ENCODE measurements at places on chromosomes 6 and 20.

DNA sequence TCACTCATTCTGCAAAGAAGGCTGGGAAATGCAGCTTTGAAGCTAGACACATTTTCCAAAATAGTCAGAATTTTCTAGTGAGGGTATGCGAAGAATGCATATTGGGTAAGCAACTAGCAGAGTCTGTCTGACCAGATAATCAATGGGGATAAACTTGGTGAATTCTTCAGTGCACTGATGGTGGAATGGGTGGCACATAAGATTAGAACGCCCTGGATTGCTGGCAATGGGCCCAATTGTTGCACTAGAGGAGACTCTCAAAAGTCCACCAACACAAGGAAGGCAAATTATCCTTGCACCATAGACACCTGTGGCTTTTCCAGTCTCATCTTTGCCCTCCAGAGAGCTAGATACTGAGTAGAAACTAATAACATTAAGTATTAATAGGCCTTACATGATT lies 167.6 kb downstream of the PTPRT start:
- no peak for DNase-seq

DNA sequence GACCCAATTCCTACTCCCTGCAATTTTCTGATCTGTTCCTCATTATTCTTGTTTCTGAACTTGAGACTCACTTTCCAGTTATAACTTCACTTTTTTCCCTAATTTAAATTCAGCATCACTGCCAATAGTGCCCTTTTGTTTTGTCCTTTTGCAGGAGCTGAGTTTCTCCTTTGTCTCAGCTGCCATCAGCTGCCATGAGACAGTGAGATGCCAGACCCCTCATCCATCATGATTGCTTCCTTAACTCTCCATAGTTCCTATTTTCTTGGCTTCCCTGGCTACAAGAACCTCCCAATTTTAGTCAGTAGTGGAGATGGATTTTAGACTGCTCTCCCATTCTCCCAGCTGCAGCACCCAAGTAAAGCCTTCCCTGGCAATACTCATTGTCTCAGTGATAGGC lies 518.1 kb downstream of the HDGFL1 start:
- no peak for DNase-seq

GRCh38 chr6:28142446-28142845 lies 763 bp downstream of the ZKSCAN8 start:
- no peak for DNase-seq

- no peak for DNase-seq
Measured at GRCh38 chr20:24681634-24682495, 212.4 kb downstream of the SYNDIG1 start.

GRCh38 chr6:33075208-33075567 lies 602 bp upstream of the HLA-DPB1 start:
- no peak for DNase-seq

- no peak for DNase-seq
Measured at GRCh38 chr6:105135056-105135455, 44.8 kb downstream of the POPDC3 start.

DNA sequence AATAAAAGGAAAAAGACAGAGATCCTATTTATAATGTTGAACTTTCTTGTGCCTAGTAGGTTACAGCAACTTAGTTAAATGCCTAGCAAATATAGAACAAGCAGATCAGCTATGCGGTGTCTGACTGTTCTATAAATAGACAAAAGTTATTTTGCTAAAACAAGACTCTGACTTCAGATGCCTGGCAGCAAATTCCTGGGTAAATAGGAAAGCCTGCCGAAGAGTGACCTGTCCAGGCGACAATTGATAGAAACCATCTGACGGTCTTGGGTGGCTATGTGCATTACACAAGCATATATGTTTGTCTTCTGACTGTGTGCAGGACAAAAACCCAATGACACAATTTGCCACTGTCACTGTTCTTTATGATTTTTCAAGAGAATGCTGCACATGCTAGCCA lies 38.0 kb upstream of the PDE10A start:
- no peak for DNase-seq

DNA sequence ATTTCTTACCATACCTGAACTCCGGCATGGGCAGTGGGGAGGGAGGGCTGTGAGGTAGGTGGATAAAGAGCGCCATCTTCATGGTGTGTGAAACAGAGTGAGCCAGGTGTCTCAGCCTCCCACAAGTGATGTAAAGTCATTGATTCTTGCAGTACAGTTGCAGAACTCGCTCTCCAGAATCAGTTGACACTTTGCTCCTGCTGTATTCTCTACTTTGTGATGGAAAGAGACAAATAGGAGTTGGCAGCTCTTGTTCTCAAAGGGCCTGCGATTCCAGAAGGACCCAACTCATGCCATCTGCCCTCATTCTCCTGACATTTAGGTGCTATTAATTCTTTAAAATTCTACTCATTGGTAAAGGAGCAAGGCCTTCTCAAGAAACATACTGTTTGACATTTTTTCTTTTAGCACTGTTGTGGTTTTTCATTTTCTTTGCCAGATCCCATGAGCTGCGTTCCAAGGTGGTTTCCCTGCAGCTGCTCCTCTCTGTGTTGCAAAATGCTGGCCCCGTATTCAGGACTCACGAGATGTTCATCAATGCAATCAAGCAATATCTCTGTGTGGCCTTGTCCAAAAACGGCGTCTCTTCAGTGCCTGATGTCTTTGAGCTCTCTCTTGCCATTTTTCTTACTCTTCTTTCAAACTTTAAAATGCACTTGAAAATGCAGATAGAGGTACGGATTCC lies 49.3 kb downstream of the ARFGEF2 start:
- no peak for DNase-seq

GRCh38 chr20:38295811-38296210 lies 8.1 kb upstream of the BPI start:
- no peak for DNase-seq

- no peak for DNase-seq
Measured at GRCh38 chr6:41434803-41435481, 99.5 kb downstream of the NCR2 start.

DNA sequence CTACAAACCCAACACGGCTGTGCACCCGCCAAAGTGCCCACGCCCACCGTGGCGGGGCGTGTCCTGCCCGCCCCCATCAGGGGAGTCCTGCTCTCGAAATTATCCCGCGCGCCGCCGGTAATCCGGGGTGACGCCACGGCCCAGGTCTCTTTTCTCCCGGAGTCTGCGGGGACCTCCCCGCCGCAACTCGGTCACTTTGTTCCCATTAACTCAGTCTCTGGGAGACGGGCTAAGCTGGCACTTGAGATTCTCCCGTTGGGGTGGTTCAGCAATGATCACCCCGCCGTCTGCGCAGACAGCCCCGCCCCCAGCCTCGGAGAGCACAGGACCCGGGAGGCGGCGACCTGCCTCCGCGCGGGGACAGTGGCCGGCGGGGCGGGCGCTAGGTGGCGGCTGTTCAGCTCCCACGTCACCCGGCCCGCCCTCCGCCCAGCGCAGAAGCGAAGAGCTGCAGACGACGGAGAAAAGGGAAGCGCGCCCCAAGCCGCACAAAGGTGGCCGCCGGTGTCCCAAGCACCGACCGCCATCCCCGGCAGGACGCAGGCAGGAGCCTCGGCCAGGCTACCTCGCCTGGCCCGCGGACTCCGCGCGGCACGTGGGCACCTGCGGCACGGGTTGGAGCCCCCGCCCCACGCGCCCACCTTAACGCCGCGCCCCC lies 31.5 kb downstream of the SF3B5 start:
- peak; percentile 79 for DNase-seq

DNA sequence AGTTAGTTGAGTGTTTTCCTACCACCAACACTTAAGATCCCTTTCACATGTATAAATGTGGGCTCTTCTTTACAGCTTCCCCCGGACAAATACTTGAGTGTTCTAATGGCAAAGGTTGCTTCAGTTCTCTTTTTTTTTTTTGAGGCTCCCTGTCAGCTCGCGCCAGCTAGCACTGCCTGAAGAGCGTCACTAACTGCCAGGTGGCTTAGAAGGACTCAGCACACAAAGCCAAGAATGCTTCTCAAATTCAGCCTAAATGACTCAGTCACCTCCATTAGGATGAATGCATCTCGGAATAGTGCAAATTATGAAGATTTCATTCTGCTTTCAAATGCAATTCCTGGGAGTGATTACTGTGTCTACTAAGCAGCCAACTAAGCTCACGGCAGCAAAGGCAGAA lies 150.7 kb upstream of the BTBD3 start:
- no peak for DNase-seq

- DNase-seq = no peak
Measured at GRCh38 chr20:7497985-7498384, 442.3 kb downstream of the HAO1 start.

GRCh38 chr6:52726741-52727535 lies 36.3 kb downstream of the GSTA2 start:
- no peak for DNase-seq

DNA sequence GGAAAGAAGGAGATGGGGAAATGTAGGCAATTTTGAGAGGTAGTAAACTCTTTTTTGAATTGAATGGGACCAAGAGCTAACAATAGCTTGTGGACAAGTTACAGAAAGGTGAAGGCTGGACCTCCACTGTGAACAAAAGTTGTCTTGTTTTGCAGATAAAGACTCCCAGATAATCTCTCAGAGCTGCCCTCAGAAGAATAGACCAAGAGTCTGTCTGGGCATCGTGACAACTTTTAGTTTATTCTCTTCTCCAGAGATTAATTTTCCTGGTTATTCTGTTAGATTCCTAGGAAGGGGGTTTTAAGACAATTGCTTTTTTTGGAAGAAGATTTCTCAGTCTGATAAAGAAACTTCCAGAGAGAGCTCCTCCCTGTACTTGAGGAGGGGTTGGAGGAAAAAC lies 161.9 kb downstream of the COL19A1 start:
- no peak for DNase-seq

DNA sequence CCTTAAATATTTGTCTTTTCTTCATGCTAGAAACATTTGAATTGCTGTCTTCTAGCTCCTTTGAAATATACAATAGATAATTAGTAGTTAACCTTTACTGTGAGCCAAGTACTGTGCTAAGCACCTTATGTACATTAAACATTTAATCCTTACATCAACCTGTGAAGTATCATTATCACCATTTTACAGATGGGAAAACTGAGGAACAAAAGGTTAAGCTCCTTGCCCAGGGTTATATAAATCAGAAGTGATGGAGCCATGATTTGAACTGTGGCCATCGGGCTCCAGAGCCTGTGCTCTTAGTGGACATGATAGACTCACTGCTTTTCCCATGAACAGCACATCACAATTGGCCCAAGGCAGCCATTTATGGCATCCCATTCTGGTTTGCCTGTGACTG lies 140.9 kb downstream of the UNC5CL start:
- no peak for DNase-seq

DNA sequence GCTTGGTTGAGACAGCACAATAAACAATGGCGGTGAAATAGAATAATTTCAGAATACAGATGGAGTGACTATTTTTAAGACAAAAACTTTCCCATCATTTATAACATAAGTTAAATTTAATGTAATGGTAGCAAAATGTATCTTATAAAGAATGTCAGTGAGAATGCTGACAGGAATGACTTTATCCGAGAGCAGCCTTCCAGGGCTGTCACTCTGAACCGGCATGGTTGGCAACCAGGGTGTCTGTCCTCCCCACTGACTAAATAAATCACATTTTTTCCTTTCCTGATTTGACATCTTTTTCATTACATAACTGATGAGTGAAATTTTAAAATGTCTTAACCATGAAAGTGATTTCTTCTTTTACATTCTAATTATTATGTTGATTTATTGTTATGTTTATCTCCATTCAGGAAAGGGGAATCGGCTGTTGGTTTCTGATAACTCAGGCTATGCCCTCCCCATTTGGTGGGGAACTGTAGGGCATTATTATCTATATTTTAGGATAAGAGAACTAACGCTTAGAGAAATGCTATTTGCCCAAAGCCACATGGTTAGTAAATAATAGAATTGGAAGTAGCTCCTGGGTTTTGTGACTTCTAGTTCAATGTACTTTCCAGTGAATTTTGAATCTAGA lies 109.2 kb upstream of the OGFRL1 start:
- DNase-seq = no peak

DNA sequence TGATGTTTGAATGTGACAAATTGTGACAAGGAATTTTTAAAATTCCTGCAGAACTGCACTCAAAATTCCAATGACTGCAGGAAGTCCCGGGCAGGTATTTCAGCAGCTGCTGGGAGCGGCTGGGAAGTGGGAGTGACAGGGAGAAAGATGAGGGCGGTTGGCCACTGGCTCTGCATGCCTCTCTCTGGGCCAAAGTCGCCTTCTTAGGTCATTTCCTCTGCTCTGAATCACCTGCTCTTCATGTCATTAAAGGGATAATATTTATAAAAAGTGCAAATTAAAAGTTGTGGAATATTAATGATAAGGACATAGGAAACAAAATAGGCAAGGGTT lies 43.9 kb downstream of the RAMACL start:
- DNase-seq = no peak

GRCh38 chr20:10379761-10380160 lies 54.3 kb downstream of the MKKS start:
- no peak for DNase-seq

- DNase-seq = no peak
Measured at GRCh38 chr6:7494638-7495037, 46.8 kb upstream of the DSP start.

- no peak for DNase-seq
Measured at GRCh38 chr6:169188051-169188470, 65.6 kb downstream of the THBS2 start.

DNA sequence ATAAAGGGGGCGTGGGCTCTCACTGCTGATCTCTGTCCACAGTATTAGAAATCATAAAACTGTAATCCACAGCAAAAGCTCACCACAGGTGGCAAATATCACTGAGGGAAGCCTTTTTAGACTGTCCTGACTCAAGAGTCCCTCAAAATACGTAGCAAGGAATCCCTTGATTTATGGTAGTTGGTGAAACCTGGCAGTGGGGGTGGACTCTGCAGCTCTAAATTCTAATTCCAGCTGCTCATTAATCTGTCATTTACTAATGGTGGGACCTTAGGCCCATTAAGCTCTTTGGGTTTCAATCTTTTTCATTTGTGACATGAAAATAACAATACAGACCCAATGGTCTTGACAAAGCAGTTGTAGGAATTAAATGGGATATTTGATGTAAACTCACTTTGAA lies 32.3 kb downstream of the GMDS start:
- no peak for DNase-seq

DNA sequence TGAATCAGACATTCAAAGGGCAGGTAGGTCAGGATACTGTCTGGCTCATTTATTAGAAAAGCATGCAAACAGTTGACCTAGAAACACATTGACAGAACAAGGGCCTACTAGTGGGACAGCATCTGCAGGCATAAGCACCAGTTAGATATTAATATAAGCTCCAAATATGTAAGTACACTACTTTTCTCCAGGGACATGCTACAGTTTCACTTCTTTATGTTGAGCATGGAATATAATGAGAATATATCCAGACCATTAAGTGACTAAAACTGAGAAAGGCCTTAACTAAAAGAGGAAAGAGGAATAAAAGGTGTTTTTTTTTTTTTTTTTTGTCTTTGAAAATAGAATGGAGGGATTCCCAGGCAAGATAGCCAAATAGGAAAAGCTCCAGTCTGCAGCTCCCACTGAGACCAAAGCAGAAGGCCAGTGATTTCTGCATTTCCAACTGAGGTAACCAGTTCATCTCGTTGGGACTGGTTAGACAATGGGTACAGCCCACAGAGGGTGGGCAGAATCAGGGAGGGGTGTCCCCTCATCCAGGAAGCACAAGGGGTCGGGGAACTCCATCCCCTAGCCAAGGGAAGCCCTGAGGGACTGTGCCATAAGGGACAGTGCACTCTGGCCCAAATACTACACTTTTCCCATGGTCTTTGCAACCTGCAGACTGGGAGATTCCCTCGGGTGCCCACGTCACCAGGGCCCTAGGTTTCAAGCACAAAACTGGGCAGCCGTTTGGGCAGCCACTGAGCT lies 251.6 kb downstream of the PHF3 start:
- no peak for DNase-seq

- DNase-seq = no peak
Measured at GRCh38 chr20:6045566-6045965, 8.3 kb downstream of the LRRN4 start.

Measured in stimulated activated CD4-positive, alpha-beta T cell treated with anti-CD3 and anti-CD28 coated beads, TNF-alpha, amount 100 ng/mL, for 4 hours (primary cell).